ENCODE measurements at places on chromosomes 5 and 9.

- DNase-seq: no peak
These were observed 63.1 kb downstream of the UGCG start for GRCh38 chr9:111959468-111960359.

- no peak for DNase-seq
These were observed 156.2 kb upstream of the S1PR3 start for GRCh38 chr9:88835038-88835466.

DNA sequence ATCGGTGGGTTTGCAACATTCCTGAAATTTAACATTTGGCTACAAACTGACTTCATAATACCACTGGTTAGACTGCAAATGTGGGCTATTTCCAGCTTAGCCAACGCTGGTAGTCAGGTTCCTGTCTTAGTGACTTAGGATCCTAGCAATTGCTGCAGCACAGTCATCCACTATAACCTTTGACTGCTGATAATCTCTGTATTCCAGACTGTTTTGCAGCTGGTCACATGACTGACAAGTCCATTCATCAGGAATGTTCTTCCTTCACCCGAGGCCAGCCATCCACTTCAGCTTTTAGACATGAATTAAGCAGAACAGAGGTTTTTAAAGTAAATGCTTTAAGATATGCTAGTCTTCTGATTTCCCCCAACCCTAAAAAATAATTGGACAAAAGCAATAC lies 425.9 kb upstream of the MPDZ start:
- DNase-seq: no peak

DNA sequence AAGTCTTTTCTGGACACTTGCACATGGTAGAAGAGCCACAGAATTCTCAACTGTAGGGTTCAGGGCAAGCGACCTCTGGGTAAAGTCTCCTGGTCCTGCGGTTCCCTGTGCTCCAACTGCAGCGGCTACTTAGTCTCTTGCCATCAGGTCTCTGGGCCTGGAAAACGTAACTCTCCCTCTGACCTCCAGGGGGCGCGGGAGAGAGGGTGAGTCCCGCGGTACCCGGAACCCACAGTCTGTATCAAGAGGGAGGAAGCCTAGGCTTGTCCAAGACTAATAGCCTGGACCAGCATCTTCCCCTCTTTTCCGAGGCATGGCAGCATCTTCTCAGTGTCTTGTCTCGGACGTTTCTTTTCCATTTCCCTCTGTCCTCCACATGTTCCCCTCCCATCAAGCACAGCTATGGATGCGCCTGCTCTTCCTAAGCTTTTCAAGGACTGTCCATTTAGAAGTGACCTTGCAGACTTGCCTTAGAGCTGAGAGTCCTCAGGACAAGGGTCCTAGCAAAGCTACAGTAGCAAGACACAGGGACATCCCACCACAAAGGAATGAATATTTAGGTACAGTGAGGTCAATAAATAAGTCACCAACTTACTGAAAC lies 59.3 kb downstream of the FSTL4 start:
- no peak for DNase-seq

GRCh38 chr5:102651466-102651865 lies 103.6 kb upstream of the PAM start:
- DNase-seq: no peak

- no peak for DNase-seq
These were observed 53.9 kb downstream of the DPYSL3 start for GRCh38 chr5:147455822-147456450.

GRCh38 chr5:35823347-35824098 lies 33.2 kb upstream of the IL7R start:
- DNase-seq: no peak
